ENCODE measurements at places on chromosomes 13 and 19.

GRCh38 chr13:47114030-47114429 lies 217.2 kb upstream of the HTR2A start:
- no peak for DNase-seq

GRCh38 chr13:114282041-114282670 lies 755 bp downstream of the UPF3A start:
- DNase-seq: peak; percentile 57

DNA sequence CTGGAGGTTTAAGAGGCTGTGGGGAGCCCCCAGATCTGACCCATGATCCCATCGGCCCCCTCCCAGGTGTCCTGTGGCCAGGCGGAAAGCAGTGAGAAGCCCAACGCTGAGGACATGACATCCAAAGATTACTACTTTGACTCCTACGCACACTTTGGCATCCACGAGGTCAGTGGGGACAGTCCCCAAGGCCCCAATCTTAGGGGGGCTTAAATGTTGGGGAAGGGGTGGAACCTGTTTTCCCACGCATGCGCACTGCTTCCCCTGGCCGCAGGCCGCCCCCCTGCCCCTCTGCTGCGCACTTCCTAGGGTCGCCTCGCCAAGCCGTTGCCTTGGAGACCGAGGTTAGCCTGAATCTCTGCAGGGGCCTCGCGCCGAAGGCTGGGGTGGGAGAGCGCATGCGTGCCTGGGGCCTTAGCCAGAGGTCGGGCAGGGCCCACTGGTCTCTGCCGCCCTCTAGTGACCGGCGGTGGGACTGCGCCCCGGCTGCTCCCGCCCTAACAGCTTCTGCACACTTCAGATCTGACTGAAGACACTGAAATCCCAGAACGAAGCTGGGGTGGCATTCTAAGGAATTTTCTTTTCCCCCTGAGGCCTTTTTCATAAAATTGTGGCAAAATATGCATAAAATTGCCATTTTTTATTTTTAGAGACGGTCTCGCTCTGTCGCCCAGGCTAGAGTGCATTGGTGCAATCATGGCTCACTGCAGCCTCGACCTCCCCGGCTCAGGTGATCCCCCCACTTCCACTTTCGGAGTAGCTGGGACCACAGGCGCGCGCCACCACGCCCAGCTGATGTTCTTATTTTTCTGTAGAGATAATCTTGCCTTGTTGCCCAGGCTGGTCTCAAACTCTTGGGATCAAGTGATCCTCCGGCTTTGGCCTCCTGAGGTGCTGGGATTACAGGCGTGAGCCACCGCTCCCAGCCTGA lies 3.6 kb downstream of the PRMT1 start:
- DNase-seq: peak; percentile 83

GRCh38 chr13:73939071-73939380 lies 195.2 kb downstream of the KLF12 start:
- DNase-seq: no peak

DNA sequence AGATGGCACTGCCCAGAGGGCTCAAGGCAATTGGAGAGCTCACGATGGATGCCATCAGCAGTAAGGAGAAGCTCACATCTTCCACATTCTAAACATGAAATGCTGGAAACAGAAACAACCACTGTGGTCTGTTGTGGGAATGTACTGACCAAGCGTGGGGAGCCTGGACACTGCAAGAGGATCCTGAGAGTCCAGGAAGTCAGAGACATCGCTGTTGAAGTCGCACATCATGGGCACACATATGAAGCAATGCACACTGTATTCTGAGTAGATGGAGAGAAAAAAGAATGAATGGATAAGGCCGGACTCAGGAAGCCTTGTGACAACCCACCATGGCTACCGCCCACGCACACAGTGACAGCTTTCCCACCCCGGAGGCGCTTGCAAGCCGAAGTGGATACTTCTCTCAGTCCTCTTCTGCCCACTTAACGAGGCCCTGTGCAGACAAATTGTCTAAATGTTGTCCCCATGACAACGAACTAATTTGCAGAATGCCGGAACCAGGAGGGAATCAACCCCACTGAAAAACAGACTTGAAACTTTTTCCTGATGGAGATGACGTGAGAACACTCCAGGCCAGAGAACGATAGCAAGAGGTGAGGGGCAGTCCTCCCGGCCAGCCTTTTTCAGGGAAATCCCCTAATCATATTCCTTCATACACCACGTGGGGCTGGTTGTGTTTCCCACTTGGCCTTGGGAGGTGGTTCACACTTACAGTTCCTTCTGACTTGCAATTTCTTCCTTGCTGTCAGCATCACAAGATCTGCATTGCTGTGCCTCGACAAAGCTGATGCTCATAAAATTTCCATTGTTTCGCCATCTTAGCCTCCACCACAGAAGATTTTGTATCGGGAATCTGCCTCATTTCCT lies 109.6 kb upstream of the SERP2 start:
- DNase-seq: no peak

GRCh38 chr19:6811906-6812305 lies 39.4 kb downstream of the VAV1 start:
- DNase-seq: no peak

- DNase-seq: no peak
These were observed 119.6 kb downstream of the RFC3 start for GRCh38 chr13:33937373-33938098.

DNA sequence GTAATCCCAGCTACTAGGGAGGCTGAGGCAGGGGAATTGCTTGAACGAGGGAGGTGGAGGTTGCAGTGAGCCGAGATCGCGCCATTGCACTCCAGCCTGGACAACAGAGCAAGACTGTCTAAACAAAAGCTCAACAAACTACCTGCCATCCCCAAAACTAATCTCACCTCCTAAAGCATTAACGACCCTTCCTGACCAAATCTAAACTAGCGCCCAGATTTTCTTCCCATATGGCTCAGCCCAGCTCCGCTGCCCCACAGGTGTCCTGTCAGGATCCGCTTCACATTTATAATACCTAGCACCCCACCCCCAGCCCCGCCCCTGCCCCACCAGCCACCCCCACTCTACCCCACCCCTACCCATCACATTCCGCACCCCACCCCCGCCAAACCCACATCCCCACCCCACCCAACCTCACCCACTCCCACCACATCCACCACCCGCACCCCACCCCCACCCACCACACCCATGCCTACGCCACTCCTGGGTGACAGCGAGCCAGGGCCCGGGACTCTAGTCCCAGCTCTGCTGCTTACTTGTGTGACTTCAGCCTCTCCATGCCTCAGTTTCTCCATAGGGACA lies 599 bp downstream of the C19orf12 start:
- no peak for DNase-seq
